Putamen (tissue), 1 donor: ENCODE measurements at places on chromosomes 2 and 18.

- DNase-seq: no peak
Measured at GRCh38 chr2:239942871-239943311, 82.3 kb downstream of the NDUFA10 start.

DNA sequence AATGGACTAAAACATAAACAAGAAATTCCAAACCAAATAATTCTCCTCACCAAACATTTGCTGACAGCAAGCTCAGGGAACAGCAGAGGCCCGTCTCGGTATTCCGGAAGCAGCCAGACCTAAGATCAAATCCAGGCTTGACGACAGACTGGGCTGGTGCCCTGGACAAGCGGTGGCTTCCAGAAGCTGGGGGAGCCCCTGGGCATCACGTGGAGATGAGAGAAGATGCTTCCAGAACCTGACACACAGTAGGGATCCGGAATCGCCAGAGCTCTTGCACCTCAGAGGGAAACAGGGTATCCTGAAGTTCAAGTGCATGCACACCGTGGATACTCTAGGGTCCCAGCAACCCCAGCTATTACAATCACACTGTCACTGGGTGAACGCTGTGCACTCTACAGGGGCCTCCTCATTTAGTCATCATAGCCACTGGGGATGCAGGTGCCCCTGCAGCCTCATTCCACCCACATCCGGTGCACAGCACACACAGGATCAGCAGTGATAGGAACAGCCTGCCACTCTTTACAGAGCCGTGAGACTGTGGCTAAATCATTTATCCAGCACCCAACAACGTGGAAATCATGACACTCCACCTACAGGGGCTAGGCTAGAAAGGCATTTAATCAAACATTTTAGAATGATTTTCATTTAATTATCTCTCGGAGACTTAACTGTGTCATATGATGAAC is 102.6 kb downstream of the HDAC4 start:
- DNase-seq: no peak

GRCh38 chr18:56166914-56167313 is 471.5 kb downstream of the TXNL1 start:
- DNase-seq: no peak

DNA sequence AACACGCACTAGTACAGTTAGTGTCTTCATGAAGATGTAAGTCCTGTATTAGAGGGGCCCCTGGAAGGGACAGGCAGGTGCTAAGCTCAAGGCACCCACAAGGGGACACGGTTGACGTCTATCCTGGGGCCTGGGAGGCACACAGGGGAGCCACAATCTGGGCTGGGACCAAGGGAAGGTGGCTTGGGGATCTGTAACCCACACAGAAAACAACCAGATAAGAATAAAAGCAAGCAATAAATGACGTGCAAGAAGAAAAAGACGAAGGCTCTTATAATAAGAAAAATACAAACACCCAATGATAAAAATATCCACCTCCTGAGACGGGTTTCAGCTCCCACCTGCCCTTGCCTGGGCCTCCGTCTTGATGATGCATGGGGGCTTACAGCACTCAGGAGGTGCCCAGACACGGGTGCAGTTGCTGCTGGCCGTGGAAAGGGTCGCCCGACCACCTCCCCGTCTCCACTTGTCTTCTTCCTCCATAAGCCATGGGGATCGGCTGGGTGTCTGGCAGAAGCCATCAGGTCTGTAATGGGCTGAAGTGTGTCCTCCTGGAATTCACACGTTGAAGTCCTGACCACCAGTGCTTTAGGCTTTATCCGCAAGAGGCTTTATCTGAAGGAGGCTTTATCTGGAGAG is 73.9 kb downstream of the TWIST2 start:
- no peak for DNase-seq

DNA sequence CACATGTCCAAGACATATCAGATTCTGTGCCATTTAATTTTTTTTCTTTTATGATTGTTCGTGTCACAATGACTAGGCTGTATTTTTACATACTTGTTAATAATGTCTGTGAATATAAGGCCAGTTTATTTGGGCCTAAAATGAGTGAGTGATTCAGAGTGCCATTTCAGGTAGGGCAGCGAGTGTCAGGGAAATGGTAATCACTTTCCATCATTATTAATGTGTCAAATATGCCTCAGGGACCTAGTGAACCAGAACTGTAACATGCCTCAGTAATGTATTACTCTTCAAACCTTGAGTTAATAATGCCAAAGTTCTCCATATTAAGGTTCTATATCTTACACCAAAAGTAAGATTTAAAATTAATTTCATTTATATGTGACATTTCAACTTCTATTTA is 8.6 kb downstream of the FAM171B start:
- DNase-seq: no peak

DNA sequence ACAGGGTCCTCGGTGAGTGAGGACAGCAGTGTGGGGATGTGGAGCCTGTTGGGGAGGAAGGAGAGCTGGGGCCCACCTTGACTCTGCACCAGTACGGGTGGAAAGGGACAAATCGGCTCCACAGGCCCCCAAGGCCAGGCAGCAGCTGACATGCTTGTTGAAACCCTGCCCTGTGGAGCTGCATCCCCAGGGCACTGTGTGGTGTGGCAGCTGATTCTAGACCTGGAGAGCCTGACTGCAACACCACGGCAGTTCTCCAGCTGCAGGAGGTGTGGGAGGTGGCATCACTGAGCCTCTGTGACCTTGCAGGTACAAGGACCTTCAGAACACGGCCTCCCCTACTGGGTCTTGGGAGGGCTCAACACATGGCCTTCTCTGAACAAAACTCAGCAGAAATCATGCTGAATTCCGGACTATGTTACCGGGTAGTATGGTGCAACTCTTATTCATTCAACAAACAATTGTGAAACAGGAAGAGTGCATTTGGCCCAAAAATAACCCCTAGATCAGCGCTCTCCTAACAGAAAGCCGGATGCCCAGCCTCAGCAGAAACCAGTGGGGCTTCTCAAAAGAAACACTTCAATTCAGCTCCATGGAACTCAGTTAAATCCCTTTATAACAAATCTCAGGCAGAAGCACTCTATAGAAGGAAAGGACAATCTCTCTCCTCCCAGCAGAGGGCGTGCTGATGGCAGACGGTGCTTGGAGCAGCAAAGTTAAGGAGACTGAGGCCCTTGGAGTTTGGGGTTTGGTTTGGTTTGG is 104.4 kb upstream of the SALL3 start:
- no peak for DNase-seq

DNA sequence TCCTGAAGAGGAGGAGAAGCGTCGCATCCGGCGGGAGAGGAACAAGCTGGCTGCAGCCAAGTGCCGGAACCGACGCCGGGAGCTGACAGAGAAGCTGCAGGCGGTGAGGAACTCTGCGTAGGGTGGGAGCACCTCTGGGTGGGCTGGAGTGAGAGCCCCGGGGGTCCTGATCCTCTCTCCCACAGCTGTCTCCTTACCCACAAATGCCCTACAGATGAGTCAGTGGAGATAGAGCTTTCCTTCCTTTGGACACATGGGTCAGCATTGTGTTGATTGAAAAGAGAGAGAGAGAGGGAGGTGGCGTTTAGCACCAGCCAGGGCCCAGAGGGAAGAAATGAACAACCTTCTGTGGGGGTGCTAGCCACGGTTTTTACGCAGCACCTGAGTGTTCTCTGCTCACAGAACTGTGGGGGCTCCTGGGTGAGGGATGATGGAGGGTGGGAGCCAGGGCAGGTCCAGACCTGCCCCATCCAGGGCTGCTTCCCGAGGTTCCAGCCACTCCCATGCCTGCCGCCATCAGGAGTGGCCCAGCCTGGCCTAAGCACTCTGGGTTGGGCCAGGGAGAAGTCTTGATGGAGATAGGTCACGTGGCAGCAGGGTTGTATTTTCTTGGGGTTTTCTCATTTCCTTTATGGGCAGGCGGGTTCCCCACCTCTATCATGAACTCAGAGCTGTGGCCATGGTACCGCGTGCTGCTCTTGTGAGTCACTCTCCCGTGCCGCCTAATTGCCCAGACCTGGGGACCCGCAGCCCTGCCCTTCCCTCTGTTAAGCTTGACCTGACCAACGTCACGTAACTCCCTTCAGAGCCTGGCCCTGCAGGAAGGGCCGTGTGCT is 16.3 kb downstream of the FOSL2 start:
- no peak for DNase-seq

- no peak for DNase-seq
Measured at GRCh38 chr2:16652296-16653082, 13.1 kb downstream of the CYRIA start.

DNA sequence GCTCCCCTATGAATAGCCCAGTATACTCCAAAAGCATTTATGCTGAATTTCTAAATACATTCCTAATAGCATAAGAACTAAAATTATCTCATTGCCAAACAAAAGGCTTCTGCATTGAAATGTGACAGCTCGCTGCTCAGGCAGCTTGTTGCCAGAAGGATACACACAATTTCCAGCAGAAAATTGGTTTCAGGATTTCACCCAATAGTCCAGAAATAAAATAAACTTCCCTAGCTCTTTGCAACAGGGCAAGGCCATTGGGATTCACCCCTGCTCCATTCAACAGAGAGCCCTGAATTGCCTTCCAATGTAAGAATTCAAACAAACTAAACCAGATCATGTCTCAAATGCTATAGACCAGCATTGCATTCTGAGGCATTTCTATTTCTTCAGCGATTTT is 70.7 kb downstream of the RBM43 start:
- no peak for DNase-seq

DNA sequence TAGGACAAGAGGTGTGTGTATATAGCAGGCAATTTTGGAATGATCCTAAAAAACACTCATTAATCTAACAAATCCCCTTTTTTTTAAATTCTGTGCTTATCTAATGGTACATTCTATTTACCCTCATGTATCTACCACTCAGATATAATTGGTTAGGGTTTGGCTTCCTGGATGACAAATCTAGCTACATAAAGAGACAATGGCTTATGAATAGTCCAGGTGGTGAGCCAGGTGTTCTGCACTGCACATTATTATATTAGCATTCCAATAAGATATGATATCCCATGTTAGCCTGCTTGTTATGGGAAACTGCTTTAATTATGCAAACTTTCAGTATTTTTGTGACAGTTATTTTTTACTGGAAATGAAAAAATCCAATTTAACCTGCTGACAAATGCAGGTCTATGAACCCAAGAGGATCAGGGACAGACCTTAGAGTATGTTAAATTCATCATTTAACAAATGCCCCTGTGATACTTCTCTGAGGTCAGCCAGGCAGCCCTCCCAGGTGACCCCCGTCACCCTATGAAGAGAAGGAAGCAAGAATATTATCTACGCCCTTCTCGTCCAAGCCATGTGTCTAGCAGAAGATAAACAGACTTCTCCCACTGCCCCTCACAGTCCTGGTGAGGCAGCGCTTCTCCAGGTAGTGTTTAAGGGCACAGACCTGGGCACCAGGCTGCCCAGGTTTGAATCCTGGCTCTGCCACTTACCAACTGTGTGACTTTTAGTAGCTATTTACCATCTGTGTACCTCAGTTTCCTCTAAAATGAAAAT is 83.0 kb downstream of the ADD2 start:
- no peak for DNase-seq

GRCh38 chr18:3615374-3615985 is 165.5 kb downstream of the TGIF1 start:
- DNase-seq: no peak

GRCh38 chr18:45166836-45167551 is 448.3 kb upstream of the SLC14A2 start:
- DNase-seq: no peak

- DNase-seq: no peak
Measured at GRCh38 chr2:39697454-39697853, 31.7 kb downstream of the TMEM178A start.

GRCh38 chr2:20363578-20363977 is 12.9 kb upstream of the PUM2 start:
- DNase-seq: no peak

GRCh38 chr2:203569677-203570316 is 34.7 kb upstream of the RAPH1 start:
- DNase-seq: no peak

DNA sequence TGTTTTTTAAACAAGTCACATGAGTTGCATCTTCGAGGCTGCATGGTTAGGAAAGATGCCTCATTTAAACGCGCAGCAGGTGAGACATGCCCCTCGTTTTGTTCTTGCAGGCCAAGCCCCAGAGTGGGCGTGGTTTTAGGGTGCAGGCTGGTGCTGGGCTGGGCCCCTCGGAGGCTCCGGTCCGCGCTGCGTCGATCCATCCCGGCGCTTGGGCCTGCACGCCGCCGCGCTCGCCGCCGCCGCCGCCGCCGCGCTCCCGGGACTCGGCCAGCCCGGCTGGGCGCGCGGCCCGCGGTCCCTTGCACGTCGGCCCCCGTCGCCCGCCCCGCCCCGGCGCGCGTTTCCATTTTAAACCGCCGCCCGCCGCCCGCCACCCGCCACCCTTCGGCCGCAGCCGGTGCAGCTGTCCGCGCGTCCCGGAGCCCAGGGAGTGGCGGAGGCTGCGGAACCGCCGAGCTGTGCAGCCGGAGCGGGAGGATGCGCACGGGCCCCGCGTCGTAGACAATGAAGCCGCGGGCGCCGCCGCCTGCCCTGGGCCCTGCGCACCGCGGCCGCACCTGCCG is 175.5 kb downstream of the AGAP1 start:
- peak; percentile 75 for DNase-seq

DNA sequence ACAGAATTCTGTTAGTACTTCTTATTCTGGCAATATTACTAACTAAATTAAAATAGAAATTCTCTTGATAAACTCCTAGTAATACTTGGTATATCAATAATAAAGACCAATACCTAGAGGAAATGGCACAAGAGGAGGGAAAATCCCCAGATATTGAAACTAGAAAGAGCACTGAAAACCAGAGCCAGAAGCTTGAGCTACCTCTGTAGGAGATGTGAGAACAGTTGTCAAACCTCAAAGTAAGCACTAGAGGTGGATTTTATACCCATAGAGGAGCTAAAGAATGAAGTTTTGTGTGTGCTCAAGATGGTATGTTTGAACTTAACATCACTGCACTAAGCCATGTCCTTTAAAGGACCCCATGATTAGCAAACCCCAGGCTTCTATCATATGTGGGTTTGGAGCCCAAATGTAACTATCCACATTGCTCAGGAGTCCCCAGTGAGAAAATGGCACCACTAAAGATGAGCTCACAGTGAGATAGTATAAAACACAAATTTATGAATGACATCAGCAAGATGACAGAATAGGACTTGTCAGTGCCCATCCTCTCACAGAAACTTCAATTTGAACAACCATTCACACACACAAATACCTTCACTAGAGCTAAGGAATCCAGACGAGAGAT is 122.1 kb downstream of the PKP4 start:
- no peak for DNase-seq

DNA sequence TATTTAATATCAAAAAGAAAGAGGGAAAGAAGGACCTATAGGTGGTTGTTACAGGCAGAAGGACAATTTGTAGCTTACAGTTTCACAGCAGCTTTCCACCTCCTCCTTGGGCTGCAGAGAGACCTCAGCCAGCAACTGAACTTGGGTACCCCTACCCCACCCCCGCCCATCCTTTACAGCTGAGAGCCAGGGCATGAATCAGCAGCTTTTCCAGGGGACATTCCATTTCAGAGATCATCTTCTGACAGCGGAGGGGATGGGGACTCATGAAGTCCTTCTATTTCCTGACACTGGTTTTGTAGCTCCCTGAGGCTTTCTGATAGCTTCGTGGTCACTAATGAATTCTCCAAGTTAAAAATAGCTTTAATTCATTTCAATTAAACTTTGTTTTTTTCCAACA is 96.4 kb downstream of the ITGB1BP1 start:
- DNase-seq: no peak
